Stimulated activated CD4-positive, alpha-beta T cell treated with anti-CD3 and anti-CD28 coated beads, Interleukin-4, amount 100 ng/mL, for 4 hours (primary cell): ENCODE measurements at places on chromosomes 2 and 18.

- no peak for DNase-seq
Observed at GRCh38 chr2:117470311-117471095, 344.0 kb upstream of the DDX18 start.

DNA sequence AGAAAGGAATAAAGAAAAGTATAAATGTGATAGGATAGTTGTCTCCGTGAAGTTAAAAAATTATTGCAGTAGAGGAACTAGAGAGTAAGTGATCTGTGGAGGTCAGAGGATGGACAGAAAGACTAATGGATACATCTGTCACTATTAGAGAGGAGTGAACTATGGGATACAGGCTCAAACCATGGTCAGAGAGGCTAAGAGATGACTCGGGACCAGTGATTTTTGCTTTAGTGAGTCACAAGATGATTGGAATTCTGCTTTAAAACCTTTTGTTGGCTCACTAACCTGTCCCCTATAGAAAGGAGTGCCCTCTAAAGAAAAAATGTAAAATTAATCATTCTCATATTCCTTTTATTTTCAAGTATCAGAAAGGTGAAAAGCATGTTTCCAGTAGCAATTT lies 30.3 kb downstream of the ALMS1 start:
- no peak for DNase-seq

- DNase-seq: no peak
Observed at GRCh38 chr18:64966667-64967066, 784.1 kb upstream of the CDH7 start.

GRCh38 chr2:97724946-97725688 lies 11.7 kb downstream of the ZAP70 start:
- DNase-seq: no peak

GRCh38 chr2:177445200-177445599 lies 52.6 kb downstream of the AGPS start:
- no peak for DNase-seq

- no peak for DNase-seq
Observed at GRCh38 chr2:74493546-74493945, 5.9 kb downstream of the LBX2 start.

GRCh38 chr18:52130624-52131301 lies 209.2 kb upstream of the DCC start:
- no peak for DNase-seq

DNA sequence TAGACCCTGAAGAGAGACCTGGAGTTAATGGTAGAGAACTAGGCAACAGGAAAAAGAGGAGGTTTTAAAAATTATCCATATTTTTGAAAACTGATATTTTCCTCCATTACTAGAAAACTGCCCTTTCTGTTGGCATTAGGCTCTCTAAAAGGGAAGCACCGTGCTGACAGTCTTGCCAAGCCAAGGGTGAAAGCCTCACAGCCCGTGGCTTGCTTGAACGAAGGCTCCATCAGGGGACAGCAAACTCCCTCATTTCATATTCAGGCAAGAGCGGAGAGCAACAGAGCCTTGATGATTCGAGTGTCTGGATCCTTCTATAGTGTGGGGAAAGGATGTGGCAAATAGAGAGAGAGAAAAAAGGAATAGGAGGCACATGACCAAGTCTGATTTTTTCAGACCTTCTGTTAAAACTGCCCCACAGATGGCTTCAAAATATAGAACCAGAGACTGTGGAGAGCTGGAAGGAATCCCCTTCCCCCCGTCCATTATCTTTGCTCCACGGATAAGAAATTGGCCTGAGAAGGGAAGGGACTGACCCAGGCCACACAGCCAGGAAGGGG lies 67.0 kb downstream of the CACNB4 start:
- no peak for DNase-seq

DNA sequence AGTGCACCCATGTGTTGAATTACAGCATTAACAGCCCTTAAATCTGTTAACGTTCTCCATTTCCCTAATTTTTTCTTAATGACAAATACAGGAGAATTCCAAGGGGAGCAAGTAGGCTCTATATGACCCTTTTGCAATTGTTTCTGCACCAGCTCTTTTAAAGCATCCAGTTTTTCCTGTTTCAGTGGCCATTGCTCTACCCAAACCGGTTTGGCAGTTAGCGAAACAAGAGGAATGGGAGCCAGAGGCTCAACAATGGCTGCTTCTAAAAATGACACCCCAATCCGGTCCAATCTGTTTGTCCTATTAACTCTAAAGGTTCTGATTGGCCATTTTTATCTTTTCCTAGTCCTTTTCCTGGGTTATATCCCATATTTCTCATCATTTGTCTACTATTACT lies 15.1 kb upstream of the SUCLG1 start:
- DNase-seq: no peak

GRCh38 chr2:205768815-205769494 lies 86.7 kb downstream of the NRP2 start:
- no peak for DNase-seq

GRCh38 chr2:100957996-100958653 lies 44.0 kb upstream of the RPL31 start:
- DNase-seq: no peak

DNA sequence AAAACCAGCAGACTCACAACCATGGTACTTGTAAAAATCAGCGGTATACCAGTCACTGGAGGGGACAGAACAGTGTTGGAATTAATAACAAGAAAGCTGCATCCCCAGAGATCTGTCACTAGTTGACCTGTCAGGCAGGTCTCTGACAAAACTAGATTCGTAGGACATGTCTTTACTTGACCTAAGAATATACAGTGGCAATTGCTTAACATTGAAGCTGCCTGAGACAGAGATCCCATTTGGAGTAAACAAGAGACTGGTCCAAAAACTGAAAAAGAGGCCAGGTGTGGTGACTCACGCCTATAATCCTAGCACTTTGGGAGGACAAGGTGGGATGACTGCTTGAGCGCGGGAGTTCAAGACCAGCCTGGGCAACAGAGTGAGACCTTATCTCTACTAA lies 7.2 kb upstream of the SS18 start:
- no peak for DNase-seq
